ENCODE measurements at places on chromosomes 6 and 20. TPM values are rescaled to one million over a fixed set of nuclear protein-coding genes. Genes with fewer than 3 reads are reported as not detected.

The POU3F2 gene
- total RNA-seq = not detected

The FAM209B gene
- 1.5 TPM for total RNA-seq

The CDH4 gene
- not detected for total RNA-seq

The TBP gene
- 28.4 TPM for total RNA-seq

The HSF2 gene
- 15.3 TPM for total RNA-seq

The HLA-DOB gene
- total RNA-seq = 4.2 TPM

The C6orf58 gene
- total RNA-seq = not detected

The LY86 gene
- total RNA-seq = 1.2 TPM

The PRSS35 gene
- total RNA-seq = not detected

The CST5 gene
- total RNA-seq = not detected

The SRMS gene
- not detected for total RNA-seq

The PHACTR2 gene
- total RNA-seq = 53.8 TPM

The SEMG1 gene
- not detected for total RNA-seq

The COL11A2 gene
- total RNA-seq = 0.56 TPM

The UNC5CL gene
- total RNA-seq = 1.2 TPM

The PROKR2 gene
- not detected for total RNA-seq

The C6orf141 gene
- total RNA-seq = not detected

The TGM3 gene
- total RNA-seq = not detected

The AVP gene
- total RNA-seq = not detected

The C20orf141 gene
- total RNA-seq = not detected

The DEFB132 gene
- not detected for total RNA-seq

The CST1 gene
- not detected for total RNA-seq

The BACH2 gene
- 69.2 TPM for total RNA-seq

The BMP5 gene
- not detected for total RNA-seq

The BRD2 gene
- total RNA-seq = 320 TPM

The STMND1 gene
- total RNA-seq = not detected

The TP53RK gene
- 15.5 TPM for total RNA-seq

The ZKSCAN4 gene
- total RNA-seq = 3.8 TPM

The SALL4 gene
- 0.28 TPM for total RNA-seq

The KIAA1586 gene
- total RNA-seq = 13.3 TPM

The FOXA2 gene
- not detected for total RNA-seq
